ENCODE measurements at places on chromosomes 2 and 18. TPM values are rescaled to one million over a fixed set of nuclear protein-coding genes. Genes with fewer than 3 reads are reported as not detected.

CYS1 gene
- 0.14 TPM for total RNA-seq

DNA sequence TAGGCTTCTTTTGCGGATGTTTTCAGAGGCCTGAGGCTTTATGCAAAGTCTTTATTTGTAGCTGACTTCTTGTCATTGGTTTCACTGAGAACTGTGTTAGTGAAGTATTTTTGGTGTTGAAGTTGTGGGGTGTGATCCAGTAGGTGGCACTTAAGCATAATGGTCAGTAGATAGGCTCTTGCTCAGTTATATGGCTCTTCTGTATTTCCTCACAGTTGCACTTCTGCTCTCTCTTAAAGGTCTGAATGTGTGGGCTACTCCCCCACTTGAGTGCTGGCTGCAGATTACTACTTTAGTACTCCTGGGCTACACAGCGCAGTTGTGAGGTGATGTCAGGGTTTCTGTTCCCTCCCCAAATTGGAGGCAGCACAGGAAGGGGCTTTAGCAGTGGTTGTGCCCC, 133.8 kb upstream of the SCN7A start:
- no peak for DNase-seq

DNA sequence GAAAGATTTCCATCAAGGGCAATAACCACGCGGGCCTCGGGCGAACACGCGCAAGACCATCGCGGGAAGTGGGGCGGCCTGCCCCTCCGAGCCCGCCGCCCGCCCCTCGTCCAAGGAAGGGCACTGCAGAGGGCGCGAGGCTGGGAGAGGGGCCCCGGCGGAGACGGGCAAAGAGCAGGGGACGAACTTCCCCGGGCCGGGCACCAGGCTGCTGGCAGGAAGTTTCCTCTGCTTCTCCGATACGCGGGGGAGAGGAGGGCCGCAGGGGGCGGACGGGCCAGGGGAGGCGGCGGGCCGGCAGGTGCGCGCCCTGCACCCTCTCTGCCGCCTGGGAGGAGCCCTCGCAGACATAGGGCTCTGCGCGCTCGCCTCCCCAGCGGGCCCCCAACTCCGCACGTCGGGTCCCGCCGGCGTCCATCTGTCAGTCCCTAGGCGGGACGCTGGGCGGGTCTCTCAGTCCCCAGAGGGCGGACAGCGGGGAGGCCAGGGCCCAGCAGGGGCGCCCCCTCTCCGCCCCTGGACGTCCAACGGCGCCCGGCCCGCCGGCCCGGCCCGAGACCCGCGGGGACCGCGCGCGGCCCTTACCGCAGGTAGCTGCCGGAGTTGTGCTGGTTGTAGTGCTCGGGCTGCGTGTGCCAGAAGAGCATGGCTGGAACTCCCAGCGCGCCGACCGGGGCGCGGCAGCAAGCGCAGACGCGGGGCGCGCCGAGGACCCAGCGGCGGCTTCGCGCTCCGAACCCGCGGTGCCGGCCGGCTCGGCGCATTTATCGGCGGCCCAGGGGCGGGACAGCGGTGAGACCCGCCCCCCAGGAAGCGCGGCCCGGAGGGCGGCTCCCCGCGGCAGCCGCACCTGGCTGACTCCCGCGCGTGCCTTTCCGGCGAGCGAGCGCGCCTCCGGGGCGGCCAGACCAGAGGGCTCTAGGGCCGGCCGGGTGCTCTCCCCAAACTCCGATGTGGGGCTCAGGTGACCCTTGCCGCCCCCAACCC, at the start of gene TFCP2L1:
TFCP2L1 (minus strand) TSS at position 740 of the 987 bp plus-strand sequence; CDS start at position 647, 93 bp downstream.
- DNase-seq = no peak

GRCh38 chr2:212592695-212593094, 54.1 kb upstream of the ERBB4 start:
- DNase-seq = no peak

DNA sequence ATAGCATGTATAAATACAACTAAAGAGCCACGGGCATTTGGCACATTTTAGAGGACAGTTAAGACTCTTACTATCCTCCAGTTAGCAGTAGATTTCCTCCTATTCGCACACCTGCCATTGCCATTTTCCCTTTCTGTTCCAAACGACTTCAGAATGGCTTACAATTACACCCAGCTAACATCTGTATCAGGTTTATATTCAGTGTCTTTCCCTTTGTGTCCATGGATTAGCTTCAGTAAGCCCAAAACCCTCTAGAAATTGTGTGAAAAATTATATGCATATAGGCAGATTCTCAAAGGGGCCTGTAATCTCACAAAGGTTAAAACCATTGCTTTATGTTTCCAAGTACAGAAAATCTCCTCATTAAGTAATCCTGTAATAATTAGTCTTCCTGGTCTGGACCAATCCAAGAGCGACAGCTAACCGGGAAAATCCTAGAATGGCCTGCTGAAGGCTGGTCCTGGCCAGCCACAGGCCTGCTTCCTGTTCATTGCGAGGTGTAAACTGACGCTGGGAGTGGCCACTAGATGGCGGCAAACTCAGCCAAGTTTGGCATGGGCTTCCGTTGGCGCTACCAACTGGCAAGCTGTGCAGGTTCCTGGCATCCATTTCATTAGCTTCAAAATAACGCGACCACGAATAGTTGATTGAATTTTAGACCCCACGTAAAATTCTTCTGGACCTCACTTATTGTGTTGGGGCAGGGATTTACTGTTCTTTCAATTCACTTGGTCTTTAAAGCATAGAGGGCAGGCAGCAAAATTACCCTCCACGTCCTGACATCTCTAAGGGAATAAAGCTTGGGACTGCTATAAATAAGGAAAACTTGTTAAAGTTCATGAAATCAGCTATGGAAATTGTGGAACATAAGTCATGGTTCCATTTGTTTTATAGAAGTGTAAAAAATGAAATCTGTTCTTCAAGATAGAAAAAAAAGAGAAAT, 17.1 kb downstream of the ARHGAP25 start:
- peak; percentile 90 for DNase-seq

GRCh38 chr18:22650247-22650646, 232.5 kb upstream of the CTAGE1 start:
- no peak for DNase-seq

DPP10 gene
- 53.0 TPM for total RNA-seq

EGR4 gene
- total RNA-seq = not detected

GRCh38 chr18:53458268-53458667, 766.2 kb downstream of the MBD2 start:
- no peak for DNase-seq

GRCh38 chr2:111919365-111919764, 21.0 kb downstream of the MERTK start:
- DNase-seq = no peak

CKAP2L gene
- 22.6 TPM for total RNA-seq

DNA sequence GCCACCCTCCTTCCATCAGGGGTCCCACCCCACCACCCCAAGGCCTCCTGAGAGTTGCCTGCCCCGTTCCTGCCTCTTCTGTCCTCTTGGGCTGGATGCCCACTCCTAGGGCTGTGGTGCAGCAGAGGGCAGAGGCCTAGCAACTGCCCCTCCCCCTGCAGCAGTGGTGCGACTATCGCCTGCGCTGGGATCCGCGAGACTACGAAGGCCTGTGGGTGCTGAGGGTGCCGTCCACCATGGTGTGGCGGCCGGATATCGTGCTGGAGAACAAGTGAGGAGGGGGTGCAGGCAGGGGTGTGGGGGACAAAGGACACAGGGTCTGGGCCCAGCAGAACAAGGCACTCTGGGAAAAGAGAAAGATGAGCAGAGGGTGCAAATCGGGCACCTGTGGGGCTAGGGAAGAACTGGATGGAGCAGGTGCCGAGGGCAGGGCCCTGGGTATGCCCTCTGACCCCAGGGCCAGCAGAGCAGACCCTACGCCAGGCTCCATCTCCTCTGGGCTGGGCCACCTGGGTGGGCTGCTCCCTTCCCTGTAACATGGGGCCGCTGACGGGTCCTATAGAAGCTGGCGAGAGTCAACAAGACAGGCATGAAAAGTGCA, 1.0 kb downstream of the CHRNG start:
- no peak for DNase-seq

PKDCC gene
- total RNA-seq = 2.1 TPM

TMEM247 gene
- not detected for total RNA-seq

- DNase-seq = no peak
Observed at GRCh38 chr2:220614064-220614463, 958.0 kb downstream of the EPHA4 start.

DNA sequence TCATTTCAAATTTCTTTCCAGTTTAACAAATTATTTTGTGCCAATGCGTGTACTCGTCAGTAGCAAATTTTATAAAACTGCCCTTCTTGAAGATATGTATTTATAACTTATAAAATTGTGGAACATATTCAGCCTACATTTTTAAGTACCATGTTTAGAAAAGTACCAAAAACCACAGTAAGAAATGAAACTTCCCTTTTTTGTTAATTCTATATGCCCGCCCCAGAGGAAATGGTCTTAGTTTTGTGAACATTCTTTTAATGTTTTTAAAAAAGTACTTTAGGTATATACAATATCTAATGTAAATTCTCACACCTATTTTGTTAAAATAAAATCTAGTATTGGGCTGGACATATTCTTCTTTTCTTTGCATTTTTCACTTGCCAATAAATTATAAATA, 1.2 kb downstream of the UGT1A9 start:
- no peak for DNase-seq

- DNase-seq = no peak
Observed at GRCh38 chr18:62239475-62239874, 52.4 kb downstream of the RELCH start.

DNA sequence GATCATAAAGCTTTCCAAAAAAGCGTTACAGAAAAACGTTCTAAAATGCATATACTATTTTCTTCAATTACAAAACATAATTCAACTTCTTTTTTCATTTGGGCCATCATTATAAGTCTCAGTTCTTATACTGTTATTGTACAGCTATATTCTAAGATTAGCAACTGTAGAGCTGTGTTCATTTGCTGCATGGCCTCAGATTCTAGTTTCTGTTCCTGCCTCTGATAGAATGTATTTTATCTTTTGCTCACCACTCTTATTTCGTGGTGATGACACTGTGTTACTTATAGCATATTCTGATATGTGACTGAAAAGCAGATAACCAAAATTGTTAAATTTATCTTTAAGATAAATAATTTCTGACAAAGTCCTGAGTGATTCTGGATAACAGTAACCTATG, 67.2 kb downstream of the PTRHD1 start:
- DNase-seq = no peak

REL gene
- 7.5 TPM for total RNA-seq

MGAT5 gene
- 23.0 TPM for total RNA-seq

Measured in NCI-H460 (cell line).